ENCODE measurements at places on chromosomes 16 and 17.

DNA sequence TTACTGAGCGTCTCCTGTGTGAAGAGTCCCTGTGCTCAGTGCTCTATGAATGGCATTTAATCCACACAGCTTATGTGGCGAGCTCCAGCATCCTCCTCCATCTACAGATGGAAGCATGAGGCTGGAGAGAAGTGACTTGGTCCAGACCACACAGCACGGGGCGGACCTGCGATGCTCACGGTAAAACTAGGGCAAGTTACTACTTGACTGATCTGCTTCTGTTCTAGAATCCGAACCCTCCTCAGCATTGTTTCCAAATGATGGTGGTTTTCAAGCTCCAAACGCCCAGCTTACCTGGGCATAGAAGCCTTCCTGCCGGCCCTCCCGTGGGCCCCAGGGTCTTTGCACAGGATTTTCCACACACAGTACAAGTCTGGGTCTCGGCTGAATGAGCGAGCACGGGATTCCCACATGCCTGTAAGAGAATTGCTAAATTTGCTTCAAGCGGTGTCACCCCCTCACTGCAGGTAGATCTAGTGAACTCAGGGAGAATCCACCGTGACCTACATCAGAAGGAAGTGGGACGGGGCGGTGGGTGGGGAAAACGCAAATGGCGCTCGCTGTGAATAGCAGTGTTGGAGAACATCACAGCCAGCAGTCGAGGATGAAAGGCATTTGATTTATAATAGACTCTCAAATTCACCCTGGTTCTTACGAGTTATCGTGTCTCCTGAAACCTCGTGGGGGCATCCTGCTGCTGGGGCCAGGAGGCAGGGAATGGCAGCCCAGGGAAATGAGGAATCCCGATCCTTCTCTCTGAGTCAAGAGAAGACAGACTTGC lies 101.1 kb downstream of the CMIP start:
- no peak for DNase-seq

GRCh38 chr17:61349350-61349749 lies 50.3 kb upstream of the TBX2 start:
- DNase-seq: no peak

- peak; percentile 3 for DNase-seq
Observed at GRCh38 chr16:80518436-80518835, 22.4 kb upstream of the DYNLRB2 start.

- peak; percentile 96 for DNase-seq
Observed at GRCh38 chr16:30658731-30659506, 688 bp downstream of the FBRS start.

DNA sequence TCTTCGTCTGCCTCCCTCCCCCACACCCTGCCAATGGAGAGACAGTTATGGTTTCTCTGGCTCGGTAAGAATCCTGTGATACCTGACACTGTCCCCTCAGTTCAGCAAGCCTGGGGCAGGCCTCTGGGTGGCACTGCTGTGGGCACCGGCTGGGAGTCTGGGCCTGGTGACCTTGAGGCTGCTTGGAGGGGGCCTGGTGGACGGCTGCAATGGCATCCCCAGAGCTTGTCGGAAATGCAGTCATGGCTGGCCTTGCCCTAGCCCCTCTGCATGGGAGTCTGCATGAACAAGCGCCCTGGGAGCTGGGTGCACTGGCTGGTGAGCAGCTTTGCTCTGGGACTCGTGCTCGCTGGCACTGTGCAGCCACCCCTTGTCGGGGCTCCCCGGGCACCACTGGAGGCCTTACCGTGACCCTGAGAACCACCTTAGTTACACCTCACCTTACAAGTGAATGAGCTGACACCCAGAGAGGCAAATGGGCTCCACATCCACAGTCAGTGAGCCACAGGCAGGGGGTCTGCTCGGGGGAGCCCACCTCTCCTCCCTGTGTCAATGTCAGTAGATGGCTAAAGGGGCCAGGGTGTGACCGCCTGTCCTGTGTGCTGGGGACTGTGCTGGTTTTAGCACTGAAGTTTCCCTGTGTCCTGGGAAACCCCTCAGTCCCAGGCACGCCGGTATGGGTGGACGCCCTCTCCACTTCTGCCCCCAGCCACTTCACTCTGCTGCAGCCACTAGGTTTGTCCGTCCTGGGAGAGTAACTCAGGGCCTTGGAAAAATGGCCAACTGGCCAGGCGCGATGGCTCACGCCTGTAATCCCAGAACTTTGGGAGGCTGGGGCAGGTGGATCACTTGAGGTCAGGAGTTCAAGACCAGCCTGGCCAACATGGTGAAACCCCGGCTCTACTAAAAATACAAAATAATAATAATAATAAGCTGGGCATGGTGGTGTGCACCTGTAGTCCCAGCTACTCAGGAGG lies 1.4 kb downstream of the LGALS3BP start:
- DNase-seq: no peak

- DNase-seq: no peak
Observed at GRCh38 chr17:30547778-30548573, 70.8 kb downstream of the GOSR1 start.

DNA sequence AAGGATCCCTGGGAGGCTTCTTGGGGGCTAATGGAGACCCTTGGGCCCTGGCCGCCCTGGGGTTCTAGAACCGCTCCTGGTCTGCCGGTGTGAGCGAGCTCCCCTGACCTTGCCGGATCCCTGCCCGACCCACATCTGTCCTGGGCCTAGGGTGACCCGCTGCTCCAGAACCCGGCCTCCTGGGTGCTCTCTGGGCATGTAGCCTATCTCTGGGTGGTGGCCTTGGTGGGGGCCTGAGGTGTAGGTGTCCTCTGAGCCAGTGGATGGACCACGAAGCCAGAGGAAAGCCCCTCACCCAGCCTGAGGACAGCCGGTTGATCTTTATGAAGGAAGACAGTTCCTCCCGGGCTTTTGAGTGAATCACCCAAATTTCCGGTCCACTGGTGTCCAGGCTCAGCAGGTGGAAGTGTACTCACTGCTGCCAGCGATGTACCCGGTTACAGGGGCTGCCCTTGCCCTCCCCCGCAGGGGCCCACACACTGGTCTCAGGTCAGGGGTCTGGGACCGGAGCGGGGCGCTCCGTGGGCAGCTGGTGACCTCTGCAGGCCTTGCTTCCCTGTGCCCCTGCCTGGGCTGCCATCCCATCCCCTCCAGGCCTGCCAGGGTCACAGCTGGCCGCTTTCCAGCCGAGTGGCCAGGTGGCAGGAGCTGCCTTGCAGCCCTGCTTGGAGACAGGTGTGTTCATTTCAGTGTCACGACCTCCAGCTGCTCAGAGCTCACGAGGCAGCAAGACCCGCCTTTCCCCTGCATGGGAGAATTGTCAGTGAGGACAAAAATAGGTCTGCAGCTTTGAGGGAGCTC lies 10.5 kb upstream of the GSE1 start:
- no peak for DNase-seq

All from fibroblast of lung (primary cell).